Naive B cell (primary cell): ENCODE measurements at places on chromosomes 3 and 15.

DNA sequence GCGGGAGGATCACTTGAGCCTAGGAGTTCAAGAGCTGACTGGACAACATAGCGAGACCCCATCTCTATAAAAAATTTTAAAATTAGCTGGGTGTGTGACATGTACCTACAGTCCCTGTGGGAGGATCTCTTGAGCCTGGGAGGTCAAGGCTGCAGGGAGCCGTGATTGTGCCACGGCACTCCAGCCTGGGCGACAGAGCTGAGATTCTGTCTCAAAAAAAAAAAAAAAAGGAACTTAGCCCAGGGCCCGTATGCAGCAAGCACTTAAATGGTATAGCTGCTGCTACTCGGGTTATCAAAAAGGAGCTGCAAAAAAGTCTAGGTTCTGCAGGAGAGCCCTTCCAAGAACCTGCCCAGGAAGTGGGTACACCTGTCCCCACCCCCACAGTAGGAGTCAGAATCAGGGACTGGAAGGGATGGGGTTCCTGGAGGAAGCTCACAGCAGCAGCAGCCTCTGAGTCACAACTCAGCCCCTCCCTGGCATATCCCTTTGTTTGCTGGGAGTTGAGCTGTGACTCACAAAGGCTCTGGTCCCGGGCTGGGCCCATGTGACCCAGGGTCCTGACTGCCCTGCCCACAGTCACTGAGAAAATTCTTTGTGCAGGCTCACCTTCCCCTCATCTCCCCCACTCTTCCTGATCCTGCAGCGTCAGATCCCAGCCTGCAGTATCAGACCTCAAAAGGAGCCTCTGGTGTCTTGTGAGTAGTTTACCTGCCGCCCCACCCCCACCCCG is at the start of gene SPATA12:
TSS of gene SPATA12 (plus strand) at position 576 of the 733 bp plus-strand sequence. CDS start 13,031 bp downstream, outside the sequence.
- peaks cover 3% of the 10 kb centered on the region for H3K4me1 ChIP-seq
- H3K36me3 ChIP-seq, result peaks cover 4% of the 10 kb centered on the region
- peaks cover 73% of the 10 kb centered on the region for H3K27me3 ChIP-seq
- no peak within 1 kb of the TSS for H3K27ac ChIP-seq

GRCh38 chr15:70016511-70016994 is 81.2 kb downstream of the TLE3 start:
- H3K27ac ChIP-seq, result peak overlapping the region; percentile 97
- H3K4me3 ChIP-seq, result peak overlapping the region; percentile 79
- DNase-seq, result no peak
- H3K27me3 ChIP-seq, result peaks cover 21% of the 10 kb centered on the region

- no peak overlapping the region for H3K27ac ChIP-seq
- H3K4me3 ChIP-seq, result no peak overlapping the region
- no peaks in the 10 kb centered on the region for H3K36me3 ChIP-seq
- no peaks in the 10 kb centered on the region for H3K4me1 ChIP-seq
- no peaks in the 10 kb centered on the region for H3K27me3 ChIP-seq
- no peak for DNase-seq
Observed at GRCh38 chr3:55364421-55364820, 122.7 kb downstream of the WNT5A start.

GRCh38 chr3:52323526-52324295 is 7.6 kb downstream of the DNAH1 start:
- H3K4me1 ChIP-seq, result peaks cover 3% of the 10 kb centered on the region
- no peaks in the 10 kb centered on the region for H3K27me3 ChIP-seq
- H3K36me3 ChIP-seq, result no peaks in the 10 kb centered on the region
- H3K4me3 ChIP-seq, result no peak overlapping the region
- H3K27ac ChIP-seq, result no peak overlapping the region

DNA sequence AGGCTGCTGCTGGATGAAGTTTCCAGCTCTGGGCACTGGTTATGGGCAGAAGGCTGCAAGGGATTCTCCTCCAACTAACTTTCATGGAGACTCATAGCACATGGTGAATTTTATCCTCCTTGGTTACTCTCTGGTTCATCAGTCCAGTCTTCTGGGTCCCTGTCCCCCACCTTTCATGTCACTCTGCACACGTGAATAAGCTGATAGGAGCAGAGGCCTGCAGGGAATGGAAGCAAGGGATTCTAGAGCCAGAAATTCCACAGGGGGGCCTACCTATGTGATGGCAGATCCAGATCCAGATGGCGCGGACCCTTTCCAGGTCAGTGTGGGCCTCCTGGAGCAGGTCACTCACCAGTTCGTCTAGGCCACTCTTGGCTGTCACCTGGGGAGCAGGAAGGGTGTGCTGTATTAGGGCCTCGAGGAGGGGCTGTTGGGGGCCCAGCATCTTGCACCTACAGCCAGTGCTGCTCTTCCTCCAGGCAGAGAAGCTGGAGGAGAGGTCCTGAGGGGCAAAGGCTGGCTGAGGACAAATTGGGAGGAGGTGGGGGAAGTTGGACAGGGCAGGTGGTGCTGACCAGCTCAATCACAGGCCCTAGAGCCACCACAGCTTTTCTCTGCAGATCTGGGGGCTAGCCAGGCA is 30.2 kb downstream of the KY start:
- H3K4me3 ChIP-seq, result no peak overlapping the region
- no peaks in the 10 kb centered on the region for H3K27me3 ChIP-seq
- DNase-seq, result no peak

GRCh38 chr3:169940470-169941181 is 26.0 kb upstream of the SEC62 start:
- H3K36me3 ChIP-seq, result peaks cover 13% of the 10 kb centered on the region
- H3K4me1 ChIP-seq, result peaks cover 82% of the 10 kb centered on the region
- H3K27me3 ChIP-seq, result no peaks in the 10 kb centered on the region
- peak overlapping the region; percentile 44 for H3K4me3 ChIP-seq

- H3K27ac ChIP-seq, result no peak overlapping the region
- H3K27me3 ChIP-seq, result peaks cover 46% of the 10 kb centered on the region
- no peaks in the 10 kb centered on the region for H3K4me1 ChIP-seq
- DNase-seq, result no peak
Observed at GRCh38 chr15:38758043-38758442, 193.4 kb upstream of the RASGRP1 start.

DNA sequence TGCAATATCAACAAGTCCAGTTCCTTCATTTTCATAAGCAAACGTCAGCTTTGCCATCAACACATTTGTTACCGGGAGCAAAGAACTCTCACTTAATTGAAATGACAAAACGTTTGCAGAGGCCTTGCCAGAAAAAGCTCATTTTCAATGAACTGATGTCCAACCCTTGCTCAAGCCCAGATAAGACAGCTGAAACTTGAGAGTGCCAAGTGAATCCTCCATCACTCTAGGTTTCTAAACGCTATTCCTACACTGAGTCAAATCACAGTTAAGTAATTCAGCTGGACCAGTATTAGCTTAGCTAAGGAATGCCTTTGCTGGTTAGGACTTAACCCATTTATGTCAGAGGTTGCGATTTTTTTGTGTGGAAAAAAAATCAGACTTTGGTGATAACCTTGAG is 11.5 kb downstream of the CHSY1 start:
- no peak overlapping the region for H3K27ac ChIP-seq
- DNase-seq, result no peak
- peaks cover 58% of the 10 kb centered on the region for H3K4me1 ChIP-seq
- no peak overlapping the region for H3K4me3 ChIP-seq
- no peaks in the 10 kb centered on the region for H3K27me3 ChIP-seq
- H3K36me3 ChIP-seq, result no peaks in the 10 kb centered on the region

DNA sequence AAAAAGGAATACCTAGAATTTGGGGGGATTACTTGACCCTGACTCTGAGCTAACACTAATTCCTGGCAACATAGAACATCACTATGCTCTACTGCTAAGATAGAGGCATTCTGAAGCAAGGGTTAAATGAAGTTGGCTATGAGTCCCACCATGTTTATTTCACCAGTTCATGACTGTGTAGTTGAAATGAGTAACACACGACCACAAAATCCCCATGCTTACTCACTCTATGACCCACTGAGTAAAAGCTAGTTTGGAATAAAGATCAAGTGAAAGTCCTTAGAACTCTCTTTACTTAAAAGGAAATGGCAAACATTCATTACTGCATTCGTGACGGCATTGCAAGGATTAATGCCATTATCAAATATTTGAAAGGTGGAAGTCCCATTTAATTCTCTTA is 47.4 kb downstream of the MRPL46 start:
- H3K4me3 ChIP-seq, result no peak overlapping the region
- no peaks in the 10 kb centered on the region for H3K4me1 ChIP-seq
- no peak for DNase-seq
- peaks cover 15% of the 10 kb centered on the region for H3K27me3 ChIP-seq
- no peak overlapping the region for H3K27ac ChIP-seq

GRCh38 chr3:76497636-76498035 is 542.3 kb upstream of the ROBO2 start:
- H3K4me1 ChIP-seq, result no peaks in the 10 kb centered on the region
- no peak for DNase-seq
- H3K36me3 ChIP-seq, result no peaks in the 10 kb centered on the region

DNA sequence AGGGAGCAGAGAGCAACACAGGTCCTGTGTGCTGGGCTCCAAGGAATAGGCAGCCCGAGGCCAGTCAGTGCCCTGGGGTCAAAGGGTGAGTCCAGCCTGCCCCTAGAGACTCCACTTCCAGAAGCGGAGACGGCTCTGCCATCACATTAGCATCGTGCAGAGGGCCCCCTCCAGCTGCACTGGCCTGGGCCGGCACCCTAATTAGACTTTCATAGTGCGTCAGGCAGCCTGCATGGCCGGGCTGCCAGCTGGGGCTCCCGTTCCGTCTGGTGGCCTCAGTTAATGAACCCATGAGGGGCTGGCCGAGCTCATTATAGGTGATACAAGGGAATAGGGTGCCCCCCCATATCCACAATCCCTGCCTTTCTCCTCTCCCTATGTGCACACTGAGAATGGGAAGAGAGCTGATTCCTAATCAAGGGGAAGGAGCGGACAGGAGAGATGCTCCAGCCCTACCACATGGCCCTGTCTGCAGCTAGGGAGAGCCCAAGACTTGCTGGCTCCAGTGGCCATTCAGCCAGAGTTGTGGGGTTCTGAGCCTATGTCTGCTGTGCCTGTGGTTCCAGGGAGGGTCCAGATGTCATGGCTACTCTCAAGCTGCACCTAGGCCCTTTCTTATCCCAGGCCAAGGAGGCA is 128.0 kb downstream of the SRGAP3 start:
- no peak overlapping the region for H3K27ac ChIP-seq
- H3K4me1 ChIP-seq, result no peaks in the 10 kb centered on the region
- no peaks in the 10 kb centered on the region for H3K36me3 ChIP-seq
- H3K4me3 ChIP-seq, result no peak overlapping the region

GRCh38 chr3:69080233-69080920 is at the start of gene UBA3:
Gene UBA3 (minus strand): TSS chr3:69080365. CDS start chr3:69080353, 12 bp downstream.
- H3K36me3 ChIP-seq, result no peaks in the 10 kb centered on the region
- peaks cover 76% of the 10 kb centered on the region for H3K4me1 ChIP-seq
- peak; percentile 83 for DNase-seq
- H3K27ac ChIP-seq, result peak within 1 kb of the TSS; percentile 100

GRCh38 chr3:179027326-179027900 is 44.2 kb downstream of the ZMAT3 start:
- no peak overlapping the region for H3K27ac ChIP-seq
- DNase-seq, result no peak
- H3K4me3 ChIP-seq, result no peak overlapping the region
- H3K27me3 ChIP-seq, result no peaks in the 10 kb centered on the region
- H3K36me3 ChIP-seq, result no peaks in the 10 kb centered on the region
- no peaks in the 10 kb centered on the region for H3K4me1 ChIP-seq

DNA sequence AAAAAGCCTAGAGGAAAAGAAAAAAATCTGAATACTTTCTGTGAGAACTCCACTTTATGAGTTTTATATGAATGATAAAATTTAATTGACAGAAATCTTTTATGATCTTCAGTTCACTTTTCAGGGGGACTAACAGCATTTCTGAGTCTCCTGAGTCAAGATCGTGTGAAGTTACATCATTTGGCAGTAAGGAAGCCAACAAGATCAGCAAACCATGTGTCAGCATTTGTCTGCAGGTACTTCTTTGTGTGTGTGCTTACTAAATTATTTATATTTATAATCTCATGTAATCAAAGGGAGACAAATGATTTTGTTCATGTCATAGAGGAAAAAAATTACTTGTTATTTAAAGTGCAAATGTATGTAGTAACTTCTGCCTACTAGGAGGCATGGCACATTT is 217.6 kb downstream of the MBNL1 start:
- peaks cover 35% of the 10 kb centered on the region for H3K36me3 ChIP-seq
- peaks cover 10% of the 10 kb centered on the region for H3K4me1 ChIP-seq
- no peaks in the 10 kb centered on the region for H3K27me3 ChIP-seq
- no peak overlapping the region for H3K27ac ChIP-seq
- no peak for DNase-seq

DNA sequence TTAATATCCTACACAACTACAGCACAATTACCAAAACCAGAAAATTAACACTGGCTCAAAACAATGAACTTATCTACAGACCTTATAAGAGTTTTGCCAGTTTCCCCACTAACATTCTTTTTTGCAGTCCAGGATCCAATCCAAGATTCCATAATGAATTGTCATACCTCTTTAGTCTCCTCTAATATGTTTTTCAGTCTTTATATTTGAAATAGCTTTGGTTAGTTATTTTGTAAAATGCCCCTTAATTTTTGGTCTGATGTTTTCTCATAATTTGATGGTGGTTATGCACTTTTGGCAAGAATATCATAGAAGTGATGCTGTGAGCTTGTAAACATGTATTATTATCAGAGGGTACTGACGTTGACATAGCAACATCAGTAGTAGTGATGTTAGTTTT is 124.3 kb downstream of the ISL2 start:
- DNase-seq, result no peak
- H3K36me3 ChIP-seq, result peaks cover 37% of the 10 kb centered on the region
- no peak overlapping the region for H3K4me3 ChIP-seq
- H3K27ac ChIP-seq, result no peak overlapping the region

- no peak overlapping the region for H3K4me3 ChIP-seq
- DNase-seq, result no peak
Observed at GRCh38 chr3:98589331-98590036, 3.9 kb downstream of the CPOX start.

- no peak overlapping the region for H3K4me3 ChIP-seq
- no peaks in the 10 kb centered on the region for H3K36me3 ChIP-seq
- no peak for DNase-seq
- H3K4me1 ChIP-seq, result peaks cover 3% of the 10 kb centered on the region
- H3K27me3 ChIP-seq, result peaks cover 41% of the 10 kb centered on the region
Observed at GRCh38 chr3:193909387-193909786, 226.6 kb upstream of the HES1 start.

DNA sequence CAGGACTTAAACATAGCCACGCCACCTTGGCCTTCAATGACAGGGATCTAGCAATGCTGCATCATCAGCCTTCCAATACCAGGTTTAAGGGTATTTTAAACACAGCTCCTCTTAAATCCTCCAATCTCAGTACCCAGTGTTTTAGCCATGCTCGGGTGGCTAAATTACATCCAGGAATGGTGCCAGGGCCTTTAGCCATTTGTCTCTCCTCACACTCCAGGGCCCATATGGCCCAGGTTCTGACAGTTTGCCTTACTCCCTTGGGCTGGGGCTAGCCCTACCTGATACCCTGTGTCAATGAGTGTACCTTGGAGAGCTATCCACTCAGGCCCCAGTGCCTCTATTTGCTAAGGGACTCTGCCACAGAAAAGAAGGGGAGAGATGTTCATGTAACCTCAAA is 29.4 kb downstream of the ZNF589 start:
- H3K36me3 ChIP-seq, result peaks cover 15% of the 10 kb centered on the region
- H3K27me3 ChIP-seq, result no peaks in the 10 kb centered on the region
- H3K4me1 ChIP-seq, result no peaks in the 10 kb centered on the region

GRCh38 chr15:66803182-66803729 is 101.2 kb downstream of the SMAD6 start:
- no peaks in the 10 kb centered on the region for H3K4me1 ChIP-seq
- H3K27me3 ChIP-seq, result peaks cover 4% of the 10 kb centered on the region
- no peak overlapping the region for H3K4me3 ChIP-seq
- no peak for DNase-seq
- no peaks in the 10 kb centered on the region for H3K36me3 ChIP-seq
